Activated CD8-positive, alpha-beta T cell treated with anti-CD3 and anti-CD28 coated beads, Interleukin-2, amount 10 ng/mL, durations not matched to agents 7 days and 5 days (primary cell): ENCODE measurements at places on chromosomes 4 and X.

- peak; percentile 30 for DNase-seq
These were observed 34.4 kb upstream of the BLTP1 start for GRCh38 chr4:122117743-122118142.

DNA sequence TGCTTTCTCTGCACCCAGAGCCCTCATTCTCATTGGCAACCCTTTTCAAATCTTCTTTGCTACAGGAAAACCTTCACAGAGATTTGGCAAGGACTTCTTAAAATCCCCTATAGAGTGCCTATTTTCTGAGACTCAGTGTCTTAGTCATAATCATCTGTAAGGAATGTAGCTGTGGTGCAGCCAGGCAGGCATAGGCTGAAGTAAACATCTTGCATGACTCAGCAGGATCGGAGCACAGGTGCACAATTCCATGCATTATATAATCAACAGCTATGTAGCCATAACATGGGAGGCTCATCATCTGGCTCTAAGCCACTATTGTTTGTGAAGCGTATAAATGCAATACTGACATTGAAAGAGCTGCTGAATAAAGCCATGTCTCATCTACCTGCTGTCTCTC lies 368.8 kb downstream of the MAGEE1 start:
- no peak for DNase-seq

GRCh38 chr4:109155682-109156283 lies 146.7 kb downstream of the COL25A1 start:
- DNase-seq, result no peak

DNA sequence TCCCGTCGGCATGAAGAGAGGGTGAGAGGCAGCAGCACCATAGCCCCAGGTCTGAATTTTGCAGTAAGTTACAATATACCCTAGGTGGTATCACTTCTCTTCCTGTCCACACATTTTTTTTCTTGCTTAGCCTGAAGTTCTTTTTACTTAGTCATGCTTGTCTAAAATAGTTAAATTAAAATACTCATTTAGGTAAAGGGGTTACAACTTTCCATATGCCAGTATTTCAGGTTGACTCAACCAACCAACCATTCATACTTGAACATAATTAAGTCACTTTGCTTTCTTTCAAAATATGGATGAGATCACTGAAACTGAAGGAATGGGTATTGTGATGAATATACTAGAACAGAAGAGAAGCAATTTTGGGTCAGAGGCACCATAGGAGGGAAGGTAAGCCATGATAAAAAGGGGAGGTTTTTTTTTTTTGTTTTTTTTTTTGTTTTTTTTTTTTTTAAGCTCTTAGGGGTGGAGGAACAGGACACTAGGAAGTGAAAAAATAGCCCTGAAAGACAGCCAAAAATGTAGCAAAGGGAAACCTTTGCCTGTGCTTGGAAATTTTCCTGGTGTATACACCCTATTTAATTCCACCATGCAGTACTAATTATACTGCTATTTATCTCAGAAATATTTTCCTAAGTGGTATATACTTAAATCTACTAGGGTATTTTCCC lies 41.8 kb downstream of the RPS6KA3 start:
- no peak for DNase-seq

- no peak for DNase-seq
These were observed 81.8 kb downstream of the ASB9 start for GRCh38 chrX:15188039-15188438.

- DNase-seq, result no peak
These were observed 473.2 kb upstream of the TECRL start for GRCh38 chr4:64882311-64883086.

GRCh38 chr4:172688534-172688933 lies 480.1 kb upstream of the GALNT7 start:
- DNase-seq, result no peak

GRCh38 chr4:123121241-123121907 lies 199.0 kb upstream of the NUDT6 start:
- no peak for DNase-seq

DNA sequence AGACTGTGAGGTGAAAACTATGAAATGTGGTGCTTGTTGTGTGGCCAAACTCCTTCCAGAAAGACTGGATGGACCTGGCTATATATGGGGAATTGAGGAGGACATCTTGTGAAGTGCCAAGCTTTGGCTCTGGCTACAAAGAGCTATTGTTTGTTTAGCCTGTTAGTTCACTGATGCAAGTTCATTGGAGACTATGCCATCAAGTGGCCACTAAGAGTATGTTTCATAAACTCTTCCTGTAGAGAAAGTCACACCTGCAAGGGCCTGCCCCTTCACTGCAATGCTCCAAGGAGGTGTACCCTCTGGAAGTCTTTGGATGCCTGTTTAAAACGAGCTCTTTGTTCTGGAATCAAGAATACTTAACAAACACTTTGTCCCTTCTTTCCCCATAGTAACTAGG lies 382.0 kb downstream of the GABRG1 start:
- DNase-seq, result no peak

DNA sequence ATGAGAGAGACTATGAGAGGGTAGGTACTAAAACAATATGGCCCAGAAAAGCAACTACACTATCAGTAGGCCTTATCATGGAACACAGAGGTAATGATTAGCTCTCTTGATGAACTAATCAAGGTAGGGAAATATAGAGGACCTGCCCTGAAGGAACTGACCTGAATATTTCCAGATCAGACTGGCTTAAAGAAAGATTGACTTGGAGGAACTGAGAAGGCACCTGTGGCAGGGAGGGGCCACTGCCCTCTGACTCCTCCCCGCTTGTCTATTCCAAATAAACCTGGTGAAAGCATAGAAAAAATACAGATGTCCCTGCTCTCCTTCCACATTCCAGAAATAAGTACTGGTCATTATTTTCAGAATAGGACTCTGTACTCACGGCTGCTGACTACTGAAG lies 5.5 kb downstream of the RPS6KA6 start:
- no peak for DNase-seq

GRCh38 chr4:100738196-100739165 lies 220.7 kb upstream of the EMCN start:
- no peak for DNase-seq

GRCh38 chr4:158003212-158003611 lies 169.6 kb downstream of the GASK1B start:
- no peak for DNase-seq

DNA sequence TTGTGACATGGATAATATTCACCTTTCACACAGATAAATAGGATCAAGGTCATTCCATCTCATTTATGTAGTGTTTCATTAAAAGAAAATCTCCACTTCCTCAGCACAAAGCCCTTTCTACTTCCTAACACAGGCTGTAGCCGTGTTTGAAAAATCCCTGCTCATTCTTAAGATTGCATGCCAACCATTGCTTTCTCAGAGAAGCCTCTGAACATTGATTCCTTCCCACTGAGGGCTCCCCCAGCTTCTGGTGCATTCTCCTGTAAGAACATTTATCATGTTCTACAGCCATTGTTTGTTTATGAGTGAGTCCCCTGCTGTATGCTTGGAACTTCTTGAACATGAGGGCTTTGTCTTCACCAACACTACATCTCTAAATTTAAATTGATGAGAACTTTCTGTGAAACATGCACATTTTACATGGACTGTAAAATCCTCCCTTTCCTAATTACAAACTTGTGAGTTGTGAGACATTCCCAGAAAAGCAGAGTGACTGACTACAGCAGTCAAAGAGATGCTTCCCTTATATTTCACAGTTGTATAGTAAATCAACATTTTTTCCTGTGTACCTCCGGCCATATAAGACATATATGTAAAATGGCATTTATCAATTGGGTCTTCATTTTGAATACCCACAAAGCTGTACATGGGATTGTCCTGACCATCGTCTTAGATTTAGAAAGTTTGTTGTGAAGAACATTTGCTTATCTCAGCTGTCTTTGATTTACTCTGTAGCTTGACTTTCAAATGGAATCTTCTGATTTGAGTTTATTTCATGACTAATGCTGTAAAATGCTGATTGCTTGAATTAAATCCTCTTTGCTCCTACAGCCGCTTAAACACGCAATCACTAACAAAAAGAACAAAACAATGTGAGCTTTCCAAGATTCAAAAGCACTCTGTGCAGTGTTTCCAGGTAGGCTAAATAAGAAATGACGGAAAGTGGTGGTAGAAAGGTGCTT lies 600.5 kb upstream of the SLIT2 start:
- DNase-seq, result no peak

- no peak for DNase-seq
These were observed 44.2 kb downstream of the MTHFD2L start for GRCh38 chr4:74202062-74202586.

DNA sequence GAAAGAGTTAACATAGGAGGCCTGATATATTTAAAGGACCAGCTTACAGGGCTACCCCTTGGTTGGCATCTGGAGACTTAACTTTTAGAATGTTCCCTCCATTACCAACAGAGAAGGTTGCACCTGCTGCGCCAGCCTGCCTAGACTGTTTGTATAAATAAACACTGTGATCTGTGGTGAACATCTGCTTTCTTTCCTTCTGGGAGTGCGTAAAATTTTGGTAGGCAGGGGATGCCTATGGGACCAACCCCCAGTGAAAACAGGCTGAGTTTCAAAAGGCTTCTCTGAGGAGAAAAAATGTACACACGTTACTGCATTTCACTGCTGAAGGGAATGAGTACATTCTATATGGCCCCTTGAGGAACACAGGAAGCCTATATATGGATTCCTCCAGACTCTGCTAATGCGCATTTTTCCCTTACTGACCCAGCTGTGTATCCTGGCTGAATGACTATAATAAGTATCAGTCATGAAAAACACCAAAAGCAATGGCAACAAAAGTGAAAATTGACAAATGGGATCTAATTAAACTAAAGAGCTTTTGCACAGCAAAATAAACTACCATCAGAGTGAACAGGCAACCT lies 13.8 kb downstream of the CENPC start:
- DNase-seq, result no peak

- DNase-seq, result no peak
These were observed 137.8 kb downstream of the FBXW7 start for GRCh38 chr4:152398060-152398459.

GRCh38 chr4:165336743-165337142 lies 9.3 kb downstream of the MSMO1 start:
- DNase-seq, result no peak

GRCh38 chrX:133674726-133675470 lies 259.6 kb upstream of the GPC4 start:
- no peak for DNase-seq

DNA sequence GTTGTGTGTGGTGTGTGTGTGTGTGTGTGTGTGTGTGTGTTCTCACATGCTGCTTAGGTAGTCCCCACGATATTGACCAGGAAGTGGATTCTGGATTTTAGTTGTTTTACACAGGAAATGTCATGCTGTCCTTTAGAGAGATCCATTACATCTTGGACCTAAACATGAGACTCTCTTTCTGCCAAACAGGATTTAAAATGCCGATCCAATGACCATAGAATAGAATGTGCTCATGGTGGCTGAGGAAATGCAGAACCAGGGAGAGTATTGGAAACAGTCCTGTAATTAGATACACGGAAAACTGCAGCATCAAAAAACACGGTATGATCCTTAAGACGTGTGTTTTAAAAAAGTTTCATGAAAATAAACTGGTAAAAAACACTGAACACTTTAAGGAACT lies 347.8 kb upstream of the FRG1 start:
- DNase-seq, result no peak

- DNase-seq, result no peak
These were observed 8.0 kb downstream of the NR0B1 start for GRCh38 chrX:30301208-30301607.

DNA sequence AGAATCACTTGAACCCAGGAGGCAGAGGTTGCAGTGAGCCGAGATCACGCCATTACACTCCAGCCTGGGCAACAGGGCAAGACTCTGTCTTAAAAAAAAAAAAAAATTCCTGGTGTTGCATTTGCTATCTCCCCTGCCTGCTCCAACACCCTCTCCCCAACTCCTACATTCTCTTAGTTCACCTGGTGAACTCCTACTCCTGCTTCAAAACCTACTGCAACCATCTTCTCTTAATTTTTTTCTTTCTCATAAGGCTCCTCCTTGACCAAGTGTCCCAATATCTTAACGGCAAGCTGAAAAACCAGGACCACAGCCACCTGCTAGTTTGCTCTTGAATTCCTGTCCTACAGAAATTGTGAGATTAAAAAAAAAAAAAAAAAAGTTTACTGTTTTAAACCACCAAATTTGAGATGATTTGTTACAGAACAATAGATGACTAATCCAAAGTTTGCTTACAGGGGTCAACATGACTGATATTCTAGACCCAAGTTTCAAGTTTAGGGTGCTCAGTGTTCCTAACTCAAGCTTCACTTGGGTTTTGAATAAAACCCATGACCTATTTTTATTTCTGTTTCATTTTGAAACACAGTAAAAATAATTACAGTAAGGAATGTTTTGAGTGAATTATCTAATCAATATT lies 13.1 kb upstream of the ANXA5 start:
- no peak for DNase-seq

DNA sequence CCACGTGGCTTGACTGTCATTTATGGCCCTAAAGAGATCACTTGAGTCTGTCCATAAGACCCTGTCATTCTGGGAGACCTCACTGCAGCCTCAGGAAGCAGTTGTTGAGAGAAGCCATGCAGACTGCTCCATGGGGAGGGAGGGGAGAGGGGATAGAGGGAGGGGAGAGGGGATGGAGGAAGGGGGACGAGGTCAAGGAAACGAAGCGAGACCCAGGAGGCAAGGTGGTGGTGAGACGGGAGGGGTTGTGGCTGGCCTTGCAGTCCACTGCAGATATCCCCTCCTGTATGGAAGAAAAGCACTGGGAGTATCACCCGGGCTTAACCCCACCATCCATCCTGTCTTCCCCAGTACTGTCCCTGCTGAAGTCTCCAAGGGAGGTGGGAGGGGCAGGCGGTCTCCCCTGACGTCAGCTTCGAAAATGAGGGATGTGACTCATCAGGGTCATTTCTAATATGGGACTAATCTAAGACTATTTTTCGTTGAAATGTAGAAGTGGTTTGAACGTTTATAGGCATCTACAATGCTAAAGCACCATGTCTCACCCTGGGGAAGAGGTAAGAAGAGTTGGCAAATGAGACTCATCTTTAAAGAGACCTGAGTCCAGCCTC lies 5.6 kb downstream of the TMEM255A start:
- DNase-seq, result no peak

DNA sequence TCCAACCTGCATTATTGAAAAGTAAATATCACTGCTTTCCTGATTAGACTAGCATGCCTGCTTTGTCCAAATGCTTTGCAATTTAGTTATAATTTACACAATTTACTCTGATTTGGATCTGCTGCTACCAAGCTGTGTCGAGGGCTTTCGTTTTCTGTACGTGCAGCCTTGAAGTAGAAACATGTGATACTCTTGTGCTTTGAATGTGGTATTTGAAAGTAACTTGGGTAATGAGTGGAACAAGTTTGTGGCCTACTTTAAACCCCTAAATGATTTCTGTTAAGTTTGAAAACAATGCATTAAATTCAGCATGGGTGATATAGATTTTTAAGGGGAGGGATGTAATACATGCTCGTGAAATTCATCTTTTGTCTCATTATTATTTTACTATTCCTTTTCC lies 240.7 kb downstream of the IQCM start:
- no peak for DNase-seq

GRCh38 chr4:72467633-72468032 lies 101.4 kb downstream of the ADAMTS3 start:
- DNase-seq, result no peak

- no peak for DNase-seq
These were observed 64.3 kb downstream of the MSN start for GRCh38 chrX:65731684-65732289.
